Stimulated activated CD8-positive, alpha-beta memory T cell treated with anti-CD3 and anti-CD28 coated beads, Interleukin-7, amount 100 ng/mL, for 1 hour (primary cell): ENCODE measurements at places on chromosomes 16 and 17.

DNA sequence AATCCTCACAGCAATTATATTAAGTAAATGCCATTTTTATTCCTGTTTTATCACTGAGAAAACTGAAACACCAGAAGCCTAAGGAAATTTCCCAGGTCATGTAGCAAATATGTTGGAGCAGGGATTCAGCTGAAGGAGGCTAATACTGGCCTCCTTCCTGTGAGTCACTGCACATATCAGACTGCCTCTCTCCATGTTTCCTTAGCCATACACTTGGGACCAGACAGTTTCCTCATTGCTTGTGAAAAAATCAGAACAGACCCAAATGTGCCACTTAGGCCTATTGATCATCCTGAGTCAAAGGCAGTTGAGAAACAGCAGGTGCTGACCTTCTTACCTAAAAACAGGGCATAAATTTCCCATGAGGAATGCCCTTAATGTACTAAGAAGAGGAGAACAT, 18.9 kb upstream of the ELAC2 start:
- no peak for DNase-seq

DNA sequence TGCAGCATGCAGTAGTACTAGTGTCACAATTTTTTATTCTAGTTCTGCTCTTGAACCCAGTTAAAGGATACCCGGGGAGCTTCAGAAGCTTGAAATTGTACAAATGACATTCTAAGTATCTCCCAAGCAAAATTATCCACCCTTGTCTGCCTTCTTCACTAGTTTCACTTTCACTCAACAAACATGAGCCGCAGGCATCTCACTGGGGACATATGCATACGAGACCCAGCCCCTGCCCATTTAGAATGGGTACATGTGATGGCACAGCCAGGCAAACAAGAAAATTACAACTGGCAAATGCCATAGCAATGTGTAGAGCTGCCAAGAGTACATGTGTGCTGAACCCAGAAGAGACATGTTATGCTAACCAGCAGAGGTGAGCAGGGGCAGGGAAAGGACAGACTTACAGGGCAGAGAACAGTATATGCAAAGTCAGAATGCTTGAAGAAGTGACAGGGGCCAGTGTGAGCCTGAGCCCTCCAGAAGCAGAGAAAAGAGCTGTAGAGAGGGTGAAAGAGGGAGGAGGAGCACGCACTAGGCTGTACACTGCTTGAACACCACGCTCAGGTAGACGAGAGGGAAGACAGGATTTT, 8.3 kb downstream of the GINS2 start:
- DNase-seq, result no peak

- no peak for DNase-seq
Measured at GRCh38 chr17:5794881-5795506, 210.7 kb upstream of the NLRP1 start.

DNA sequence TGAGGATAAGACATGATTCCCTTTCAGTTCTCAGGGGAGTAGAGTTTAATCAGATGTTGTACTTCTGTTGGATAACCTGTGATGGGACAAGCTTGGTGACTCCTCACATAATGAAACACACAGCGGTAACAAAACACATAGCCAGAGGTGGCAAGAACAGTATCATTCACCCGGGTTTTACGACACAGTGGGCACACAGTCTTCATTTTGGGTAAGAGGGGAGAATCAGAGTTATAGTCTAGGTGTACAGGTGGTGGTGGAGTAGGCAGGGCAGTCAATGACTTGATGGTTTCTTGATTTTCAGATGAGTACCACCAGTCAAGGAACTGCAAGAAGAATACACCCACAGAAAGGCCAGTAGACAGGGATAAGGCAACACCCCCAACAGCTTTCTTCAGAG, 2.6 kb downstream of the PEX12 start:
- no peak for DNase-seq

DNA sequence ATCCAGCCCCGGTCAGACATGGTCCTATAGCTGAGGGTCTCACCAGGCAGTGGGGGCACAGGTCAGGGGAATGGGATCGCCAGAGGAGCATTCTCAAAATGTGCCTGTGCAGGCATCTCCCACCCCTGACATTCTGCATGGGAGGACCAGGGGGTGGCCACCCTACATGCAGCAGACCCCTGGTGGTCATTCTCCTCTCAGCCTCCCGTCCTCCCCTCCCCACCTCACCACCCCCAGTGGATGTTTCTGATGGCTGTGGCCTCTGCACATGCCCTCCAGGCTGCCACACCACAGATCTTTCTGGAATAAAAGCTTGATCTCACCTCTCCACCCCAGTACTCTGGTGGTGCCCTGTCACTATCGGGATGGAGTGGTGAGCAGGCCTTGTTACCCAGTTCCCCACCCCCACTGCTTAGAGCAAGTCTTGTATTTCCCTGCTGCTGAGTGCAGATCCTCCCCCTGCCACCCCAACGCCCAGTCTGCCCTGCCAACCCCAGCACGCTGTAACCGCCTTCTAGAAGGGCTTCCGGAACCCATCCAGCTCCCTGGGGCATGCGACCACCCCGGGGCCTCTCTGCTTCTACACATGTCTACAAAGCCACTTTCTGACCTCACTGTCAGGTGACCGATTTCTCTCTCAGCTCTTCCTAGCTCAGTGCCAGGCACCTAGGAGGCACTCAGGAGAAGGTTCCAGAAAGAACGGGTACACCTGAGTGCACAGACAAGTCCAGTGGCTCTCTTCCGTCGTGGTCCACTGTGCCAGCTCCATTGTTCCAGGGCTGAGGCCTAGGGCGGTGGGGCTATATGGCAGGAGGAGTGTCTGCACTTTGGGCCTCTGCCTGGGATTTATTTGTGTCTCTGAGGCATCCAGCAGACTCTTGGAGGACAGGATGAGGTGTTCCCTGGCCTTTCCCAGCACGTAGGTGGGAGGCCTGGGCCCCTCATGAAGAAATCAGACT, 9.3 kb downstream of the TBC1D24 start:
- no peak for DNase-seq

GRCh38 chr16:12971241-12971640, 69.8 kb downstream of the SHISA9 start:
- no peak for DNase-seq

DNA sequence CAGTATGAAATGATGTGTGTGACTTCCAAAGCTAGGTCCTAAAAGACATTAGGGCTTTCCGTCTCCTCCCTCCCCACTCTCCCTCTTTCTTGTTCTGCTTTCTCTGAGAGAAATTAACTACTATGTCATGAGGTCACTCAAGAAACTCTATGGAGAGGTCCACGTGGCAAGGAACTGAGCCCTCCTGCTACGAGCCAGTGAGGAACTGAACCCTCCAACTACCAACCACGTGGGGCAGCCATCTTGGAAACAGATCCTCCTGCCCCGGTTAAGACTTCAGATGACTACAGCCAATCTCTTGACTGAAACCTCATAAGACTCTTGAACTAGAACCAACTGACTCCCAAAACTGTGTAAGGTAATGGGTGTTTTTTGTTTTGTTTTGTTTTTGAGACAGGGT, 4.2 kb upstream of the ALOX15 start:
- DNase-seq, result no peak

GRCh38 chr16:747978-748746, 7.4 kb upstream of the CIAO3 start:
- no peak for DNase-seq

DNA sequence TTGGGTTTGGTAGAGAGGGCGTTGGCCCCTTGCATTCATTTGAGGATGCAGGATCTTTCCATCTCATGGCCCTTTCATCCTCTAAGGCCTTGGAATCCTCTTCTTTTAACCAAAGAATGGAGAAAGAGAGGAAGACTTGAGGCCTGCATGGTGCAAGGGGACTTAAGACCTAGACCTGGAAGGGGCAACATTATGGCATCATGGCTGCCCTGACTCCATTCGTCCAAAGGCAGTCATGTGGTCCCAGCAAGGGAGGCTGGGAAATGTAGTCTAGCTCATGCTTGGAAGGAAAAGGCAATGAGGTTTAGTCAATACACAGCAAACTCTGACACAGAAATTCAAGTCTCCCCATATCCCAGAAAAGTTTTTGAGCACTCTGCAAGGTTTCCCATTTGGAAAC, 30.7 kb upstream of the CDRT4 start:
- DNase-seq, result no peak

GRCh38 chr17:49217651-49218413, 7.3 kb downstream of the ABI3 start:
- no peak for DNase-seq

DNA sequence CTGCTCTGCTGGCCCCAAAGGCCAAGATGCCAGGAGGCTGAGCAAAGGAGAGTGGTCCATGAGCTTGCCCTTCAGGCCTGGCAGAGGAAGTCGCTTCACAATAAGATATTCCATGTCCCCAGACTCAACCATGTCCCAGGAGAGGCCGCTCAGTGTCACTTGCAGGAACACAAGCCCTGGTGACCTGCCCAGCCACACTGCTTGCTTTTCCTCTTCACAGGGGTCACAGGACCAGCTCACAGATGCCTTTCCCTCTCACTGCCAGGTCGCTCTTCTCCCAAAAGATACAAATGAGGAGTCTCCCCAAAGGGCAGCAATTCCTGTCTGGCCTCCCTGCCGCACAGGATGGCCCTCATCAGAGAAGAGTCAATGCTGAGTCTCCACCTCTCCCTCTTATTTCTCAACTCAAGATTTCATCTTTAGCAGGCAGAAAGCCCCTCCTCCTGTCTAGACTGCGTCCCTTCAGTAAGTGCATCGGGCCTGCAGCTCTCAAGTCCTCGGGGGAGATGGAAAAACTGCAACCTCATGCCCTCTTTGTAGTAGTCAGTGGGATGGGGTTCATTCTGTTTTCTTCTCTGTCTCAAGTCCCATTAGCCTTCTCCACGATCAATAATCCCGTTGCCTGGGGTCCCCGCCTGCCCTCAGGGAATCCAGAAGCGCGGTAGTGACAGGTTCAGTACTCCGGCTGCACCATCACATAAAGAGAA, 5.0 kb downstream of the JUP start:
- DNase-seq, result no peak

GRCh38 chr16:11402051-11402744, 56.9 kb downstream of the RMI2 start:
- DNase-seq, result no peak

GRCh38 chr16:71217506-71217905, 13.0 kb downstream of the HYDIN start:
- DNase-seq, result no peak

DNA sequence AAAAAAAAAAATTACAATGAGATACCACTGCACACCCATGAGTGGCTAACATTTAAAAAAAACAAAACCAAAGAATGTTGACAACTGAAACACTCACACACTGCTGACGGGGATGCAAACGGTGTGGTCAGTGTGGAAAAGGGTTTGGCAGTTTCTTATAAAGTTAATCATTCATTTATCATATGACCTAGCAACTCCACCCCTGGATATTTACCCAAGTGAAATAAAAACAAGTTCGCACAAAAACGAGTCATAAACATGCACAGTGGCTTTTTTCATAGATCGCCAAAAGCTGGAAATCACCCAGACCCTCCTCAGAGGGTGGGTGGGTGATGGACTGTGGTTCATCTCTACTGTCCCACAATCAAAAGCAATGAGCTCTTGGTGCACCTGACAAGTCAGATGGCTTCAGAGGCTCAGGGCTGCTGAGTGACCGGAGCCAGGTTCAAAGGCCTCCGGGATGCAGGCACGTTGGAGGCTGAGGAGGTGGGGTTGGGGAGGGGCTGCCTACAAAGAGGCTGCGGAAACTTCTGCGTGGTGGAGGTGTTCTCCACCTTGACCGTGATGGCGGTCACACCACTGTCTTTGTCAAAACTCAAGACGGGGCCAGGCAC, 14.2 kb downstream of the RAB40B start:
- no peak for DNase-seq

GRCh38 chr17:55774846-55775271, 24.0 kb downstream of the PCTP start:
- DNase-seq, result no peak

- DNase-seq, result no peak
Measured at GRCh38 chr17:40460604-40460967, 17.3 kb downstream of the IGFBP4 start.

DNA sequence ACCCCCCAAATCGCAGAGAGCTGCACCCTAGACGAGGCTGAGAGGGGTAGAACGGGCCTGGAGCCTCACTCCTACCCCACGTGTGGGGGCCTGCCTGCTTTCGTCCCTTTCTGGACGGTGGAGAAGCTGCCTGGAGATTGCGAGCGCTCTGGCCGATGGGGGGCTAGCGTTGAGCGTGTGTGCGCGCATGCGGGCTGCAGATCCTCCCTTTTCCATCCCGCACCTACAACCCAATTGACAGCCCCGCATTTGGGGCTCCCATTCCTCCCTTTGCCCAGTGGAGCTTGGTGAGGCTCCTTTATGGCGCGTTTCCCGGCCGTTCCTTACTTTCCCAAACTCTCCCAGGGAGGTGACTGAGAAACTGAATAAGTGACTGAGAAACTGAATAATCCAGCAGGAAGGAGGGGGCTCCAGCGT, 907 bp upstream of the ESRP2 start:
- no peak for DNase-seq

- DNase-seq, result no peak
Measured at GRCh38 chr17:40113907-40114245, 7.9 kb upstream of the MSL1 start.

DNA sequence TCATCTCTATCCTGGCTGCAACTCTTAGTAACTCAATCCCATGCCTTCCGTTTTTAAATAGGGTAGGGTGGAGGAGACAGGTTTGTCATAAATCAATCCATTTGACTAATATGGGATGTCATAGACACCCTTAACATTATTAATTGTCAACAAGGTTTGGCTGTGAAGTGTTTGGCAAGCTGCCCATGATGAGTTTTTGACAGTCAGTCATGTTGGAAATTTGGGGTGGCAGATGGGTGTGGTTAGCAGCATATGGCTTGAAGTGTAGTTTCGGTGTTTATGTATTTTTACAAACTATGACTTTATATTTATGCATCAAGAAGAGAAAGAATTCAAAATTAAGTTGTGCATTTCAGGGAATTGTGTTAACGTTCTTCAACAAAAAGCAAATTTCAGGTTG, 221.8 kb upstream of the CDH5 start:
- no peak for DNase-seq

GRCh38 chr16:23175651-23176050, 6.9 kb upstream of the SCNN1G start:
- DNase-seq, result no peak

GRCh38 chr17:601244-601925, 113.3 kb downstream of the VPS53 start:
- no peak for DNase-seq

DNA sequence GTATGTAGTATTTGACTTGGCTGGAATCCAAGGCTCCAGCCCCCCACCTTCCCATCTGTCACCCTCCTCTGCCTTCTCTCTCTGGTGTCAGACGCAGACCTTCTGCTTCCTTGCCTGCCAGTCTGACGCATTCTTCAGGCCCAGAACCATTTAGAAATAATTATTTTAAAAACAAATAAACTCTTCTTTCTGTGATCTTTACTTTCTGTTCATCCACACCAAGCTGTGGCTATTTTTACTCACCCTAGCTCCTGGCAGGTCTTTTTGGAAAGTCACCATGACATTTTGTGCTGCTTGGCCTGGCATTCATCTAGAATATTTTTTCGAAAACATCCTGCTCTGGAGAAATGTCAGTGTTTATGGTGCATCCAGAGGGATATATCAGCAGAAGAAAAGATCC, 330.7 kb upstream of the ASIC2 start:
- DNase-seq, result no peak

DNA sequence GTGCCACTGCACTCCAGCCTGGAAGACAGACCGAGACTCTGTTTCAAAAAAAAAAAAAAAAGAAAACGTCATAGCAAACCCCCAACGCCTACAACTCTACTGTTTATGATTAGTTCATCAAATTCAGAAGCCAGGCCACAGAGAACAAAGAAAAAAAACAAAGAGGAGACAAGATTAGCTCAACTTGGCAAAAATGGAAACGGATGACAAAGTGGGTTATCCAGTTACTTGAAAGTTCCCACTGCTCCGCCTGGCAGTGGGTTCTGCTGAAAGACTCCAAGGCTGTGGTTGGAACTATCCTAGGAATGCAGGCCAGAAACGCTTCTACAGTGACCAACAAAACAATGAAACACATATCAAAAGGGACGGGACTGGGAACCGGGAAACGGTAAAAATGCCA, 53.1 kb downstream of the MRM3 start:
- no peak for DNase-seq
